ENCODE measurements at places on chromosomes 6 and 20.

DNA sequence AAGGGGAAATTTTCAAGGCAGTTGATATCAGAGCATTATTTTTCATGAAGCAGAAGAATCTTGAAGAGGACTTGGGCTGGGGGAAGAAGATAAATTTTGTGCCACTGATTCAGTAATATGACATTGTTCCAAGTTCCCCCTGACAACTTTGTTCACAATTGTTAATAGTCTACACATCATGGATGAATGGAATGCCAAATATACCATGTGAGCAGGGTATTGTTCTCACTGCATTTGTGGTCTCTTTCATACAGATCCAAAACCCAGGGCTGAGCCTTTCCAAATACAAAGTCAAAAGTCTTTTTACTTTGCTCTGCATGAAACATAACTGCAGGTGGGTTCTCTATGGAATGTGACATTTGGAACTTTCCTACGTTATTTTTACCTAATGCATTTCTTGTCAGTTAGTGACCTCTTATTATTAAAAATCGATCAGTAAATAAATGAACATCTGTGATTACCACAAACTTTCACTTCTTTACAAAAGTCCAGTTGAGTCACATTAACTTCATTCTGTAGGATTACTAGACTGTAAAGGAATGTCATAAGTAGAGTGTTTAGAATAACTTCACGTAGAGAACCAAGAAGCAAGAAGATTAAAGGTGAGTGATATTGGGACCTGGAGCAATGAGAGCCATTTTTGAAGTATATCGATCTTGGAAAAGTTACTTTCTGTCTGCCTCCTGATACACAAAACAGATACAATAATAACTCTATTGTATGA lies 100.9 kb downstream of the RCAN2 start:
- no peak for DNase-seq

DNA sequence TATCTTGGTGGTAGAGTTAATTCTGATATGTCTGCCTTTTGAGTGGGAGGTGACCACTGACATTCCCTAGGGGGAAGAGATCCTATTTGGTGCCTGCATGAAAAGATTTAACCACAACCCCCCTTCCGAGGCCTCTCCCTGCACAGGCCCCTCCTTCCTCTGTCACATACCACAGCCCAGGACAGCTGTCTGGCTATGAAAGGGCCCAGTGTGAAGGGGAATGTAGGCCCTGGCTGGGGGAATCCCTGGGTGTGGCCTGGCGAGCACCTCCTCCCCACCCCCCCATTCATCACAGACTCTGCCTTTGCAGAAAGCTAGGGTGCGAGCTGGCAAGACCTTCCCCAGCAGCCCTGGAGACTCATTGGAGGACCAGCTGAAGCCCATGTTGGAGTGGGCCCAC lies 27.4 kb upstream of the MAPRE1 start:
- DNase-seq, result no peak

- no peak for DNase-seq
These were observed 60.5 kb upstream of the SLC22A23 start for GRCh38 chr6:3517350-3517749.

GRCh38 chr20:32070282-32070681 lies 18.2 kb downstream of the HCK start:
- DNase-seq, result no peak

GRCh38 chr6:50120300-50120699 lies 70.6 kb upstream of the DEFB112 start:
- no peak for DNase-seq

GRCh38 chr6:138844192-138844591 lies 48.3 kb downstream of the ECT2L start:
- no peak for DNase-seq

DNA sequence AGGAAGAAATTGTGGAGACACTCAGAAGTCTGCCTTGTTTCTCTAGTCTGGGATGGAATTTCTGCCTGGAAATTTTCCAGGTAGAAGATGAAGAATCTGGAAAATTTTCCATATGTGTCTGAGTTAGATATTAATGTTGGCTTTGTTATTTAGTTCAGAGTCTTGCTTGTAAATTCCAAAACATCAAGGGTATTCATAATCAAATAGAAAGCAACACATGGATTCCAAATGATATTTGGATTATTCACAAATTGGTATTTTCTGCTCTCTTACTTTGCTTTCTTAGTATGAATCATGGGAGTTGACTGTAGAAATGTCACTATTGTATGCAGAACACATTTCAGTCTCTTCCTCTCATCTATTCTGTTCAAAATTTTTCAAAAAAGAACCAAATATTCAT lies 116.0 kb downstream of the GRIK2 start:
- no peak for DNase-seq

- DNase-seq, result no peak
These were observed 77.2 kb downstream of the CDC5L start for GRCh38 chr6:44464527-44465310.

DNA sequence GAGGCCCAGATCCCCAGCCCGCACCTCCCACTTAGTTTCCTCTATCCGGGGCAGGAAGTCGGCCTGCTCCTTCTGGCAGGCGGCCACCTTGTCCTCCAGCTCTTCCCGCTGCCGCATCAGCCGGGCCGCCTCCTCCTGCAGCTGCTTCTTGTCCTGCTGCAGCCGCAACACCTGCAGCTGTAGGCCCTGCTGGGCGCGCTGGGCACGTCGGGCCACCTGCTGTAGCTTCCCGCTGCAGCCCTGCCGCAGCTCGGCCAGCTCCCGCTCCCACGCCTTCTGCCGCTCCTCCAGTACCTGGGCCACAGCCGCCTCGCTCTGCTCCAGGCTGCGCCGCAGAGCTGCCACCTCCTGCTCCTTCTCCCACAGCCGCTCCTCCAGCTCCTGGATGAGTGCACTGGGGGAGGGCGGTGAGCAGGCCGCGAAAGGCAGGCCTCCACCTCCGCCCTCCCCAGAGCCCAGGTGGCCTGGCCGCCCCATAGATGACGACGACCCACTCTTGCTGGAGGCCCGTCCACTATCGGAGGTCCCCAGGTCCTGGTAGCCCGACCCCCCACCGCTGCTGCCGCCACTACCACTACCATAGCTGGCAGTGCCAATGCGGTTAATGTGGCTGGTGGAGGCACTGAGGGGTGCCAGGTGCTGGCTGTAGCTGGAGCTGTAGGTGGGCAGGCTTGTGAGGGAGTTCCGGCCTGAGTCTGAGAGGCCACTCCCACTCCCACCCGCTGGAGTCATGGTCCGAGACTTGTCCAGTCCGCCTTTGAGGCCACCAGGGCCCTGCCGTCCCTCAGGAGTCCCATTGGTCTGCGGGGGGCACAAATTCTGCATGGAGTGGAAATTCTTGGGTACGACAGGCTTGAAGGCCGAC lies 6.0 kb upstream of the FASTKD5 start:
- no peak for DNase-seq

All from activated CD4-positive, alpha-beta T cell treated with anti-CD3 and anti-CD28 coated beads, Interleukin-2, amount 50 U/mL, for 4 hours (primary cell).